ENCODE measurements at places on chromosomes 16 and 17.

DNA sequence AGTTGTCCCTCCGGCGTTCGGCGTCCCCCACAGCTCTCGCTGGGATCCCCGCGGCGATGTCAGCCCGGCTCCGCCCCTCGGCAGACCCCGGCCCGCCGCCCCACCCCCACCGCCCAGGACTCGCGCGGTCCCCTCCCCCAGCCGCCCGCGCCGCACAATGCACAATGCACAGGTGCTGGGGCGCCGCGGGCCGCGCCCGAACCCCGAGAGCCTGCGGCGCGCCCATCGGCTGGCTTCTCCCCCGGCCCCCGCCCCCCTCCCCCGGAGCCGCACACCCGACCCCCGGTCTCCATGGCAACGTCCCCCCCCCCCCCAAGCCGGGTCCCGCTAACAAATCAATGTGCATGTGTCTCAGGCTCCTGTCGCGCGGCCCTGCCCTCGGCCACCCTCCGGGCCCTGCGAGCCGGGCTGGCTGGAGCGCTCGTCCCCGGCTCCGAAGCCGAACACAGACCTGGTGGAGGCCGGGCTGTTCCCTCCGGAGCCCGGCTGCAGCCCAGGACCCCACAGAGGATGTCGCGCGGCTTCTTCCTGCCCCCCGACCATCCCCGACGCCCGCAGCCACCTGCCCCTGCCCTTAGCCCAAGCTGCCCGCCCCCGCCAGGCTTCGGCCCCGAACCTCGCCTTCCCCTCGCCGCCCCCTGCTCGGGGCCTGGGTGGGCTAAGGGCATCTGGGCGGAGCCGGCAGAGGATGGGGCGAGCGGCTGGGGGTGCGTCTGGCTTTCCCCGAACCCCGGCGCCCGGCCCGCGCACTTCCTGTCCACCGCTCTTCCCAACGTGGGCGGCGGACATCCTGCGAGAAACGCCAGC lies 818 bp upstream of the CBX8 start:
- no peak for DNase-seq

DNA sequence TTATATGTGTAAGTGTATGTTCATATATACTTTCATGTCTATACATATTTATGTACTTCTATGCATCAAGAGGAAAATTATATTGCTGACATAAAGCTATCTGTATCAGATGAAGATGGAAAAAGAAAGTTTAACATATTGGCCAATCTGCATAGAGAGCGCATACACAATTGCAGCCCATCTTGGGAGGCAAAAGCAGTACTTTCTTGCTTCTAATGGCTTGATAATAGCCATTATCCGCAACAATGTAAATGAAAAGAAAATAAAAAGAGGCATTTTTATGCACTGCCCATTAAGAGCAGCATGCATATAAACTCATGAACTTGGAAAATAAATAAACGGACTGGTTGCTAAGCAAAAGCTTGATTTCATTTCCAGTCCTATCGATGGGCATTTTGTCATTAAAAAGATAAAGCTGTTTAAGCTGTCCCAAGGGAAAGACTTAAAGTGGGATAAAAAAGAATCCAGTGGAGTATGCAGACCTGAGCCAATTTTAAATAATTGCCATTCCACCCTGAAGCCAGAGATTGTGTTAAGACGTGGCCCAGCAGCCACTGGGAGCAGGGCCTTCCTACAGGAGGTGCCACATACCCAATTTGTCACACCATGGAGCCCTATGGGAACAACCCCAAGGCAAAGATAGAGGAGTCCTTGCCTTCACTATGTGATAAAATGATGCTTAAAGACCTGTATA lies 183.6 kb upstream of the CDH11 start:
- DNase-seq: no peak

DNA sequence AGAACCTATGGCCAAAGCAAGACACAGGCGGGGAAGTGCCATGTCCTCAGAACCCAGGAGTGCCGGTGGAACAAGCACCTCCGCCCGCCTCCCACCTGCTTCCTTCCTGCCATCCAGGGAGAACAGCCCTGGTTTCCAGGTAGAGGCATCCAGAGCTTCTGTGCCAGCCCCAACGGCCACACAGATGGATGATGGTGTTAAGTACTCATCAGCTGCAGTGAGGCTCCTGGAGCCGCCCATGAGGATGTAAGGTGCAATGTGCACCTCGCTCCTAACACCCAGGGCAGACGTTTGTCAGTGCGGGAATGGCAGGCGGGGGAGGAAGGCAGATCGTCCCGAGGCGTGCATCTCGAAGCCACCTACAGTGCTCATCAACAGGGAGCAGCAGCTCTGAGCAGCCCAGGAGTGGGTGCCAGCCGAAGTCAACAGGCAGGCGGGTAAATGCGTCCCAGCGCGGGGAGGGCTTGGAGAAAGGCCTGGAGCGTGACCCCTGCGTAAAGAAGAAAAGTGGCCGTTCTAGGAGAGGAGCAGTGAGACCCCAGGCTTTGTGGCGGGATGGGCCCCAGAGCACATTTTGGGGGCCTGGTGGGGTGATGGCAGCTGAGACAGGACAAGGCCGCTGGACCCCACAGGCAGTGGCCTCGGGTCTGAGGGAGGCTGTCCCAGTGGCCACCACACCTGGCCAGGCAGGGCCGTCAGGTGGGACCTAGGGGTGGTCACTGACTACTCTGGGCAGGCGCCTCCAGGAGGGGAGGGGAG lies 46.1 kb upstream of the ACSF3 start:
- no peak for DNase-seq

DNA sequence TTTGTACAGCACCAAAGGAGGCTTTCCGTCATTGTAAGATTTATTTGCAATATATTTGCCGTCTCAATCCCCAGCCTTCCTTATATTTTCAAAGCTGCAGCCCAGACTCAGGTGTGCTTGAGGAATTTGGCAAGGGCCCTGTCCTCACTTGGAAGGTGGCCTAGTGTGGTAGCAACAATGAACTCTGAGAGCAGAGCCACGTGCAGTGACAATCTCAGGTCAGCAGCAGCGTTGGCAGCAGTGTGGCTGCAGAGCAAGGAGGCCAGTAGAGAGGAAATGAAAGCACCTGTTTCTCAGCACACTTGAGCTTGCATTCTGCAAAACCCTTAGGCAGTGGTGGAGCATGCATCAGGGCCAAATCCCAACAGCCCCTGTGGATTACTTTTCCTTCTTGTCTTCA lies 613.5 kb downstream of the RBFOX1 start:
- DNase-seq: no peak

DNA sequence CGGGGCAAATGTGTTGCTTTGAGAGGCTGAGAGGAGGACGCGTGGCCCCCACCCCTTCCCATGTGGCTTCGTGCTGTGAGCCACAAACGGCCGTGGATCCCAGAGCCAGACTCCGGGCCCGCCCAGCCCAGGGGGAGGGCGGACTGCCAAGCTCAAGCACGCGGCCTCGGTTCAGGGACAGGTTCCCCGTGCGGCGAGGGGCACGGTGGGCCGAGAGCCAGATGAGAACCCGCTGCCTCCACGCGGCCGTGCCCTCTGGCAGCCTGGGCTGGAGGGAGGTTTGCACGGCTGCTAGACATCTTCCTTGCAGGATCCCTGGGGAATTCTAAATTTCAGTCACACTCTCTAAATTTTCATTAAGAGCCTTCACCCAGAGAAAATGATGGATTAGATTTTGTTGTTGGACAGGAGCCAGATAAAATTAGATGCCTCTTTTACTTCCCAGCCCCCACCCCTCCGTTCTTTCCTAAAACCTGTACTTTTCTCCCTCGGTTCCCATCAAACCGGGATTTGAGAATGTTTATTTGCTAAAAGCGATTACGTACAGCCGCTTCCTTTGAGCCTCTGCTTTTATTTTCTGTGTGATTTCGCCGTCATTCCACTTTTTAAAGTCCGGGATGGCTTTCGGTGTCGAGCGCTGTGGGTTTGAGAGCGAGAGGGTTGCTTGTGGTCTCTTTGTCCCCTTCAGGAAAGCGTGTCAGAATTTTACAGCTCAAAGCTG lies 25.0 kb upstream of the GNG13 start:
- DNase-seq: no peak

DNA sequence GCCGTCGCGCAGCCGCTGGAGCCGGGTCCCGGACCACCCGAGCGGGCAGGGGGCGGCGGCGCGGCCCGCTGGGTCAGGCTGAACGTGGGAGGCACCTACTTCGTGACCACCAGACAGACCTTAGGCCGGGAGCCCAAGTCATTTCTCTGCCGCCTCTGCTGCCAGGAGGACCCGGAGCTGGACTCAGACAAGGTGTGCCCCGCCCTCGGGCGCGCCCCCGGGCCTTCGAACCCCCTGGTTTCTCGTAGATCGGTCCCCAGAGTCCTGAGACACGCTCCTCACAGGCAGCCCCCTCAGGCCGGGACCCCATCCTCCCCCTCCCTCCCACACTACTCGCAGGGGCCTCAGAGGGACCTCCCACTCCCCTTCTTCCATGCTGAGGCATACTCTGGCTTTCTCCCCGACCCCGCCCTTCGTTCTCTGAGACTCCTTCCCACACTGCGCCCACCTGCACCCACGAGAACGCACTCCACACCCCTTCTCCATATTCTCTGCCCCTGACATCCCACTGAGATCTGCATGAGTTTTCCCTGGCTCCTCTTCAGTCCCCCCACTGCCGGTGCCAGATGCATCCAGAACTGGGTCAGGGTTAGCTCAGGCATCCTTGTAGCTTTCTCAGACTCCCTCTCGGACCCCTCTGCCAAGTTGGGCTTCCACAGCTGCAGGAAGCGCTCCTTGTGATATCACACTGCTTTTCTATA lies 523 bp downstream of the KCTD2 start:
- no peak for DNase-seq

DNA sequence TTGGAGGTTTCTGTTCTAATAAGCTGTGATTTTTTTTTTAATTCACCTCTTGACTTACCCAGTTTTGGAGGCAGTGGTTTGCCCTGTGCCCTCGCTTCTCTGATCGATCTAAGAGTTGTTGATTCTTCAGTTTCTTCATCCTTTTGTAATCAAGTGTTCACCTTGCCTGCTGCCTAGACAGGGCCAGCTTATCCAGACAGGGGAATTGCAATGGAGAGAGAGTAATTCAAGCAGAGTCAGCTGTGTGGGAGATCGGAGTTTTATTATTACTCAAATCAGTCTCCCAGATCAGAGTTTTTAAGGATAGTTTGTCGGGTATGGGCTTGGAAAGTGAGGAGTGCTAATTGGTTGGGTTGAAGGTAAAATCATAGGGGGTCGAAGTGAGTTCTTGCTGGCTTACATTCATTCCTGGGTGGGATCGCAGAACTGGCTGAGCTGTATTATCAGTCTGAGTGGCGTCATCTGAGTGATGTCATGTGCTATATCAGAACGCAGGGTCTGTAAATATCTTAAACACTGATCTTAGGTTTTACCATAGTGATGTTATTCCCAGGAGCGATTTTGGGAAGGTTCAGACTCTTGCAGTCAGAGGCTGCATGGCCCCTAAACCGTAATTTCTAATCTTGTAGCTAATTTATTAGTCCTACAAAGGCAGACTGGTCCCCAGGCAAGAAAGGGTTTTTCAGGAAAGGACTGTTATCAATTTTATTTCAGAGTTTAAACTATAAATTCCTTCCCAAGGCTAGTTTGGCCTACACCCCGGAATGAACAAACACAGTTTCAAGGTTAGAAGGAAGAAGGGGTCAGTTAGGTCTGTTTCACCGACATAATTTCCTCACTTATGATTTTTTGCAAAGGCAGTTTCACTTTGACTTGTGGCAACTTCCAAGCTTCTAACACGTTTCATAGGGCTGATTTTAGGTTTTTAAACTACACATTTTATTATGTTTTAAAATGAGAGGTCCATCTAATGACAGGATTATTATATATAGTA lies 21.5 kb upstream of the KCNJ16 start:
- DNase-seq: no peak

All from GM04504 (cell line).